ENCODE measurements at places on chromosomes 6 and 20. TPM values are rescaled to one million over a fixed set of nuclear protein-coding genes. Genes with fewer than 3 reads are reported as not detected.

The CLIC5 gene
- polyA plus RNA-seq = not detected

The CHRNA4 gene
- not detected for polyA plus RNA-seq

DNA sequence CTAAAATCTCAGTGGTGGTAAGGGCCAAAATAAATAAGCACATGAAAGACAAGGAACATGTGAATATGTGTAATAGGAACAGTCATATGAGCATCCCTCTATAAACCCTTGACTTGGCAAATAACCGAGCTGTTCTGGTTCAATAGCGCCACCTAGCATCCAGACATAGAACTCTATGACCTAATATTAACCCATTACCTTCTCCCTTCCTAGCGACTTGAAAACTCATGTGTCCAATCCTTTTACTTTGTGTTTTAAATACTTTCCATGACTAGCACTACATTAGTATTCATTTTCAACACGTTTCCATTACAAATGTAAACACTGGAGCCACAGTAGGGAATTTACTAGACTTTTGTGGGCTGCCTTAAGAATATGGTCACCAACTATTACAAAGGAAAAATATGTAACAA is 279.7 kb downstream of the UST start:
- no peaks in the 10 kb centered on the region for H3K4me1 ChIP-seq
- DNase-seq = peak; percentile 23
- no peak overlapping the region for H3K4me3 ChIP-seq
- peaks cover 2% of the 10 kb centered on the region for H3K27me3 ChIP-seq
- H3K36me3 ChIP-seq = no peaks in the 10 kb centered on the region
- no peak overlapping the region for H3K27ac ChIP-seq

- H3K4me1 ChIP-seq = no peaks in the 10 kb centered on the region
- no peak overlapping the region for H3K27ac ChIP-seq
- H3K4me3 ChIP-seq = no peak overlapping the region
- no peaks in the 10 kb centered on the region for H3K36me3 ChIP-seq
Measured at GRCh38 chr20:47857569-47858464, 72.5 kb upstream of the SULF2 start.

- H3K27ac ChIP-seq = no peak overlapping the region
- no peaks in the 10 kb centered on the region for H3K27me3 ChIP-seq
- no peaks in the 10 kb centered on the region for H3K4me1 ChIP-seq
- H3K4me3 ChIP-seq = no peak overlapping the region
Measured at GRCh38 chr6:54878718-54879117, 32.1 kb downstream of the FAM83B start.

- no peak overlapping the region for H3K4me3 ChIP-seq
- H3K27ac ChIP-seq = no peak overlapping the region
- no peaks in the 10 kb centered on the region for H3K27me3 ChIP-seq
- H3K4me1 ChIP-seq = no peaks in the 10 kb centered on the region
- H3K36me3 ChIP-seq = no peaks in the 10 kb centered on the region
Measured at GRCh38 chr20:15267935-15268334, 930.5 kb upstream of the FLRT3 start.

- no peaks in the 10 kb centered on the region for H3K27me3 ChIP-seq
- H3K27ac ChIP-seq = no peak overlapping the region
- H3K4me3 ChIP-seq = no peak overlapping the region
- no peak for DNase-seq
- no peaks in the 10 kb centered on the region for H3K4me1 ChIP-seq
Measured at GRCh38 chr6:6176127-6176526, 144.3 kb downstream of the F13A1 start.

- no peak overlapping the region for H3K4me3 ChIP-seq
- H3K4me1 ChIP-seq = no peaks in the 10 kb centered on the region
- no peak overlapping the region for H3K27ac ChIP-seq
Measured at GRCh38 chr6:30893666-30894065, 9.3 kb downstream of the DDR1 start.

- H3K27me3 ChIP-seq = no peaks in the 10 kb centered on the region
- DNase-seq = no peak
- H3K4me1 ChIP-seq = no peaks in the 10 kb centered on the region
- H3K4me3 ChIP-seq = no peak overlapping the region
- no peak overlapping the region for H3K27ac ChIP-seq
Measured at GRCh38 chr20:52231230-52231746, 39.7 kb upstream of the ZFP64 start.

DNA sequence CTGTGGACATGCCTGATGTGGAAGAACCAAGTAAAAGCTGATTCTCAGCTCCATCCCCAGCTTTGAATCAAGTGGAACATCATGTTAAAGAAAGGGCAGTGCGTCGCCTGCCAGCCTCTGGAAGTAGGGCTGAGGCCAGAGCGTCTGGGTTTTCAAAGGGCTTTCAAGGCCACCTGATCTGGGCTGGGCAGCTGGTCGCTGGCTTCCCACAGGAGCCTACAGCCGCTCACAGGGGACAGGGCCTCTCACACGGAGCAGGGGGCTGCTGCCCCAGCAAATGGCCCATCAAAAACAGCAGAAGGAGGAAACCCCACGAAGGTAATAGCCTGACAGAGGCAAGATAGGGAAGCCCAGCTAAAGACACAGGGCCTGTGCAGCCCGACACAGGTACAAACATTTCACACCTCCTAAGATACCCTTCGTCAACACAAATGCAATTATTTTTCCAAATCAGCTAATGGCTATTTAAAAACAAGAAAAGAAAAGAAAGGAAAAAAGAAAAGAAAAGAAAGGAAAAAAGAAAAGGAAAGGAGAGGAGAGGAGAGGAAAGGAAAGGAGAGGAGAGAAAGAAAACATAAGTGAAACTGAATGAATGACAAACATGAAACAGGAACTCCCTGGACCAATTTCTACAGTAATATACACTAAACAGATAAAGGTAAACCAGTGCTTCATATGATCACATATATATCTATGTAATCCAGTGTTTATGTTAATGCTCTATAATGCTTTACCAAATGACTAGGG is 24.8 kb downstream of the RRBP1 start:
- H3K4me1 ChIP-seq = peaks cover 5% of the 10 kb centered on the region
- DNase-seq = no peak
- no peak overlapping the region for H3K27ac ChIP-seq
- no peak overlapping the region for H3K4me3 ChIP-seq

DNA sequence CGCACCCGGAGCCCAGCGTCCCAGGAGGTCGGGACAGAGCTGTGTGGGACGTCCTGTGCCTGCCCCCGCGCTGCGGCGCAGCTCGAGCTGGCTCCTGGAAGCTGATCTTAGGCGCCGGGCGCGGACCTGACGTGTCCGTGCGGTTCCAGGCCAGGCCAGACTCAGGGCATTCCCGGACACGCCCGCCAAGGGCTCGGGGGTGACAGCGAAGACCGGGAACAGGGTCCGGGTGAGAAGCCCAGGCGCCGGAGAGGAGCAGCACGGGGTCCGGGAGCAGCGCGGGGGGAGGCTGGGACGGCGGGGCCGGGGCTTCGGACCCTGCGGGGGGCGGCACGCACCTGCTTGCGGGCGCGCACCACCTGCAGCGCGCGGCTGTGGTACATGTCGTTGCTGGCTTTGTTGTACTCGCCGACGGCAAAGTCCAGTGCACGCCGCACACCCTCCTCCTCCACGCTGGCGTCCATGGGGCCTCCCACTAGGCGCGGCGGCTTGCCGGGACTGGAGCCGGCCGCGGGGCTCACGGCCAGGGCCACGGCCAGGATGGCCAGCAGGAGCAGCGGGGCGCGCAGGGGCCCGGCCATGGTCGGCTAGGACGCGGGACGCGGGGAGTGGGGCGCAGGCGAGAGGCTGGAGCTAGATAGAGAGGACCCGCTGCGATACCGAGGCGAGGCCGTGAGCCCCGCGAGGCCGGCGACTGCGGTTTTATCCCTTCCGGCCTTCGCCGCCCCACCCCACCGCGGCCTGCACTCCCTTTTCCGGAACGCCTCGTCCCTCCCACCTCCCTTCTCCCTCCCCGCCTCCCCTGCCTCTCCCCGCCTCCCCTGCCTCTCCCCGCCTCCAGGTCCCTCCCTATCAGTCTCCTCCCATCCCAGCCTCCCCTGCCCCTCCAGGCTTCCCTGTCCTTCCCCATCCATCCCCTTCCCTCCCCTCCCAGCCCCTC is at the start of gene CST3:
TSS of gene CST3 (minus strand) at position 674 of the 940 bp plus-strand sequence. CDS start at position 581, 93 bp downstream.
- peak within 1 kb of the TSS; percentile 92 for H3K27ac ChIP-seq
- no peaks in the 10 kb centered on the region for H3K36me3 ChIP-seq
- peak within 1 kb of the TSS; percentile 42 for H3K4me3 ChIP-seq
- peaks cover 22% of the 10 kb centered on the region for H3K4me1 ChIP-seq

DNA sequence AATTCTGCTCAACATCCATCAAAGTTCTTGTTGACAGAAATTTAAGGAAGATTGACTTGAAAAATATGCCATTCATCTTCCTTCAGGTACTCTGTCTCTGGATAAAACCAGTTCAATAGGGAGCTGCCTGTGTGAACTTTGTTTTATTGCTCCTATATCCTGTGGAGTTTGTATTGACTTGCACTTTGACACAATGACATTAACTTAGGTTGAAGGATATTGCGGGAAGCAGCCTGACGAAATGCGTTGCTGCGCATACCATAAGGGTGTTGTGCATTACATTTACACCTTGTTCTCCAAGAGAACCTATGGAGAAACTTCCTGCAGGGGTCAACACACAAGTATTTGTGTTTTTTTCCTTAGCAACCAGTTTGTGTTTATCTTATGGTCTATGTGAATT is 185.4 kb upstream of the GRIK2 start:
- no peak overlapping the region for H3K27ac ChIP-seq
- no peak overlapping the region for H3K4me3 ChIP-seq
- no peak for DNase-seq
- H3K4me1 ChIP-seq = no peaks in the 10 kb centered on the region
- no peaks in the 10 kb centered on the region for H3K36me3 ChIP-seq

DNA sequence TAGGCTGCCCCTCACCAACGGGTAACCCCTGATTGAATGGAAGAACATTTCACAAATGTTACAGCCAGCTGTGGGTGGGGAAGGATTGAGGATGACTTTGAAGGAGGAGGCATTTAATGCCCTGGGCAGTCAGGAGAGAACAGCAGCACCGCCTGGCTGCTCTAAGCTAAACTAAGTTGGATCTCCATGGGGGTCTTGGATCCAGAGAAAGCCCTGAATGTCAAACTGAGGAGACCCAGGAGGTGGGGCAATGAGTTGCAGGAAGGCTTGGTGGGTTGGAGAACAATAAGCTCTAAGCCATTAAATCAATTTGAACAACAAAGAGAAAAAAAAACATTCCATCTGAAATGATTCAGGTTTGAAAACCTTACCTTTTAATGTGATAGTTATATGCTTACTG is 35.4 kb downstream of the TMX4 start:
- H3K27ac ChIP-seq = no peak overlapping the region
- no peaks in the 10 kb centered on the region for H3K4me1 ChIP-seq
- DNase-seq = no peak
- H3K27me3 ChIP-seq = no peaks in the 10 kb centered on the region
- H3K36me3 ChIP-seq = peaks cover 3% of the 10 kb centered on the region
- no peak overlapping the region for H3K4me3 ChIP-seq

- no peaks in the 10 kb centered on the region for H3K4me1 ChIP-seq
- no peak overlapping the region for H3K27ac ChIP-seq
- no peaks in the 10 kb centered on the region for H3K36me3 ChIP-seq
- H3K4me3 ChIP-seq = no peak overlapping the region
- no peak for DNase-seq
- no peaks in the 10 kb centered on the region for H3K27me3 ChIP-seq
Measured at GRCh38 chr20:5797843-5798462, 47.8 kb downstream of the SHLD1 start.

DNA sequence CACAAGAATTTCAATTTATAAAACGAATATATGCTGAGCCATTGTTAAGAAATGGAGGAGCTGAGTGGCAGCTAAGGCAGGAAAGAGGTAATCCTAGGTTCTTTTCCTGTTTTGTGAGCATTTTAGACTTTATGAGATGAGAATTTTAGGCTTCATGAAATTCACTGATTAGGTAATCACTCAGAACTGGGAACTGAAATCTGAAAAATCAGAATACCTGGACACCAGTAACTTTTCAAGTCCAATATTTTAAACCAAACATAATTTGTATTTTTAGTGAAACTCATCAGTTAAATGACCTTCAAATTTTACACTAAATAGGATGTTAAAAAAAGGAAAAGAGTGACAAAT is 389.9 kb downstream of the HTR1B start:
- no peaks in the 10 kb centered on the region for H3K27me3 ChIP-seq
- DNase-seq = no peak
- no peak overlapping the region for H3K27ac ChIP-seq
- H3K4me1 ChIP-seq = no peaks in the 10 kb centered on the region
- no peak overlapping the region for H3K4me3 ChIP-seq

DNA sequence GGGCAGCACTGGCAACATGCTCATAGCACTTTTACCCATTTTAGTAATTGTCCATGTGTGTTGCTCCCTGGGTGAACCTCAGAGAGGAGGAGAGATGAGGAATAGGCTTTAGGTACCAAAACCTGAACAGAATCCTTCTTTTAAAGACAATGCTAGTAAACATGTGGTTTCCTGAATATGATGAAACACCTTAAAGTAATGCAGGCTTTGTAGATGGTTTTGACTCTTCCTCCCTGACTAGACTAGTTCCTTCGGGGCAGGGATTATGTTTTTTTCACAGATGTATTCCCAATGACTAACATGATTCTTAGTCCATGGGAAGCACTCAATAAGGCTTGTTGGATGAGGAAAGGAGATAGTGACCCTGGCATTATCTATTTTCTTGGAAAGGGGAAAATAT is 367.6 kb upstream of the JAG1 start:
- DNase-seq = no peak
- no peaks in the 10 kb centered on the region for H3K4me1 ChIP-seq
- no peaks in the 10 kb centered on the region for H3K27me3 ChIP-seq
- H3K36me3 ChIP-seq = no peaks in the 10 kb centered on the region
- no peak overlapping the region for H3K4me3 ChIP-seq

- peak; percentile 69 for DNase-seq
- H3K4me1 ChIP-seq = peaks cover 28% of the 10 kb centered on the region
- no peaks in the 10 kb centered on the region for H3K36me3 ChIP-seq
- no peak overlapping the region for H3K4me3 ChIP-seq
- H3K27ac ChIP-seq = peak overlapping the region; percentile 61
- no peaks in the 10 kb centered on the region for H3K27me3 ChIP-seq
Measured at GRCh38 chr20:43843096-43843964, 71.3 kb upstream of the TOX2 start.

- H3K27me3 ChIP-seq = no peaks in the 10 kb centered on the region
- no peaks in the 10 kb centered on the region for H3K4me1 ChIP-seq
- H3K4me3 ChIP-seq = no peak overlapping the region
- H3K27ac ChIP-seq = no peak overlapping the region
- H3K36me3 ChIP-seq = no peaks in the 10 kb centered on the region
Measured at GRCh38 chr6:156513504-156513903, 263.7 kb upstream of the ARID1B start.

GRCh38 chr6:1958257-1958656 is 287.1 kb downstream of the GMDS start:
- H3K4me3 ChIP-seq = no peak overlapping the region
- no peak for DNase-seq
- no peaks in the 10 kb centered on the region for H3K36me3 ChIP-seq
- no peaks in the 10 kb centered on the region for H3K27me3 ChIP-seq
- H3K27ac ChIP-seq = no peak overlapping the region
- H3K4me1 ChIP-seq = no peaks in the 10 kb centered on the region

Measured in endothelial cell of umbilical vein (primary cell).